ENCODE measurements at places on chromosomes 2 and 18.

- no peak for DNase-seq
These were observed 75.9 kb upstream of the CAB39 start for GRCh38 chr2:230636684-230637271.

DNA sequence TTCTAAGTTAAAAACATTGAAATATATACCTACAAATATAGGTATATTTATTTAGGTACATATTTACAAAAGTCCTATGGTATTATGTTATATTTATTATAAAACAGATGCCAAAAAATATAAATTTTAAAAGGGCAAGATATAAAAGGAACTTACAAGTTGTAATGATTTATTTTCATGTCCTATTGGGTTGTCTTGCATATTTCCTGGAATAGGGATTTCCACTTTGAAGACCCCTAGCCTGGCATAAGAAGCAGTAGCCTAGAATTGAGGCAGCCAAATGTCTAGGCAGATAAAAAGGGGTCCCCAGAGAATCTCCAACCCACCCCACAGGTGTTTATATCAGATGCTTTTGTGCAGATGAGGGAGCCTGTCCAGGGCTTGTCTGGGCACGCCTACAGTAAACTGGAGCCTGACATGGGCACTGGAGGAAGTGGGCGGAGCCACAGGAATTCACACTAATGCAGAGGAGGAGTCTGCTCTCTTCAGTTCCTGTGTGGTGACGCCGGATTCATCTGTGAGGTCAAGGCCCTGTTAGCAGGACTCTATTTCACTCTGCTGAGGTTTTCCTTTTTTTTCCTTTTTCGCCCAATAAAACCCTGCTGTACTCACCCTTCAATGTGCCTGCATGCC lies 1088.9 kb upstream of the PIK3C3 start:
- no peak for DNase-seq

DNA sequence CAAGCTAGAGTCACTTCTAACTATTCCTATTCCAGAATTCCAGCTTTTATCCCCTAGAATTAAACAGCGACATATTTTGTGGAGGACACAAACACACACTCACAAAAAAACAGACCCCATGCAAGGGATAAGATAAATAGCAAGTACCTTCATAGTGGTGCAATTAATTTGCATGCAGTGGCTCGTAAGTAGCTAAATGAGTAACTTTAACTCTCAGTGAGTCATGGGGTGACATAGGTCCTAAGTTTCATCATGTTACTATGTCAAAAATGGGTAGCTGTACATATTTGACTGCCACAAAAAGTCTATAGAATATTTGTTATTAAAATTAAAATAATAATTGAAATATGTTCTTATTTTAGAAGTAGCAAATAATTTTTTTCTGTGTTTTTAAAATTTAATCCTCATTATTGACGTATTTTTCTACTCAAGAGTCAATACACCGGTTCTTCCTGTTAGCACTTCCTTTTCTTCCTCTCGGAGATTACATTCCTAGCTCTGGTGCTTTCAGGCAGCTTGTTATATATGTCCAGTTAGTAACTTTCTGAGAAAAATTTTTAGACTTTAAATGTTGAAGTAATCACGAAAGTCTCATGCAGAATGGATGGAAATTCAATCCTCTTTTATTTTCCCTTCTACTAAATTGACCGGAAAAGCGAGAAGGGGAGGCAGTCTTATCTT lies 247.0 kb downstream of the KCNH7 start:
- DNase-seq, result no peak

DNA sequence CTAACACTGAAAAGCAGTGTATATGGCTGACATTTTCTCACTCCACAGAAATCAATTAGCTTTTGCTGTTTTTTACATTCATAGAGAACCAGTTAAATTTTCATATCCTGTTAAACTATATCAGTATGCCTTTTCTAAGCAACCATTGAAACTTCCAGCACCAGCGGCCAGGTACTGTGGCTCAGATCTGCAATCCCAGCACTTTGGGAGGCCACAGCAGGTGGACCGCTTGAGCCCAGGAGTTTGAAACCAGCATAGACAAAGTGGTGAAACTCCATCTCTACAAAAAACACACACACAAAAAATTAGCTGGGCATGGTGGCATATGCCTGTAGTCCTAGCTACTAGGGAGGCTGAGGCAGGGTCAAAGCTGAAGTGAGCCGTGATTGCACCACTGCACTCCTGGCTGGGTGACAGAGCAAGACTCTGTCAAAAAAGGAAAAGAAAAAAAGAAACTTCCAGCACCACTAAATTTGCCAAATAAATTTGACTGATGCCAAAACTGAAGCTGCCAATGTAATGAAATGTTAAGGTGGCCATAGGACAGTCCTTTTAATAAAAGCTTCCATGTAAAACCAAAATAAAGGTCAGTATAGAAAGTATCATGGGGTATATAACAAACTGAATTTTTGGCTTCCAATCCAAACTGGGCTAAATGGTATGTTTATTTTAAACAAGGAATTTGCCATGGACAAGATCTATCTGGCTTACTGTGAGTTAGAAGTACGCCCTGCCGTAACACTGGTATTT lies 3.5 kb downstream of the SFT2D3 start:
- no peak for DNase-seq

- DNase-seq, result no peak
These were observed 25.6 kb upstream of the WIPF1 start for GRCh38 chr2:174623106-174623637.

DNA sequence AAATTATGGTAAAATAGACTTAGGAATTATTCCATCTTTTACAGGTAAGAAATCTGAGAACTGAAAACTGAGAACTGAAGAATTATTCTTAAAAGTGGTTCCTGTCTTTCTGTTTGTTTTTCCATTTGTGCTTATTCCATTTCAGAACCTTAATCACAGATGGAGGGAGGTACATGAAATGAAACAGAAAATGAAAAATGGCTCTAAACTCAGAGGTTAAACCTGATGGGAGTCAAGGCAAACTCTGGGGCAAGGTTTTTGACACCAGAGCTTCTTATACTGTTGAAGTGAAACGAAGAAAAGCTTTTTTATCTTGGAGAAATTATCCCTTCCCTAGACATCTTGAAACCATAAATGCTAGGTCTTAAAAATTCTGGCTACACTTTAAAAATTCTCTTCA lies 182.1 kb downstream of the ZNF804A start:
- no peak for DNase-seq

DNA sequence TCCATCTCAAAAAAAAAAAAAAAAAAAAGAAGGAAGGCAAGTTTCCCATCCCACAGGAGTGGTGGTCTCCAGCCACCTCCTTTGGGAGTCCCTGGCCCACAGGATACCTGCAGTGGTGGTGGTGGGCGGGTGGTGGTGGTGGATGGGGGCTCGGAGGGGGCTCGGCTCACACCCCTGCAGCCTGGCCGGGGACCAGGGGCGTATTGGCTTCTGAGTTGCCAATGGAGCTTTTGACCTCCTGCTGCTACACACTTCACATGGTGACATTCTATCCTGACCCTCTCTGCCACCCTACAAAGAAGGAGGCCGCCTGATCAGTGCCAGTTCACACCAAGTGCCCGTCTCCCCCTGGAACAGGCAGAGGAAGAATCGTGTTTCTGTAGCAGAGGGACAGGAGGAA lies 119.6 kb downstream of the NFATC1 start:
- DNase-seq, result no peak

DNA sequence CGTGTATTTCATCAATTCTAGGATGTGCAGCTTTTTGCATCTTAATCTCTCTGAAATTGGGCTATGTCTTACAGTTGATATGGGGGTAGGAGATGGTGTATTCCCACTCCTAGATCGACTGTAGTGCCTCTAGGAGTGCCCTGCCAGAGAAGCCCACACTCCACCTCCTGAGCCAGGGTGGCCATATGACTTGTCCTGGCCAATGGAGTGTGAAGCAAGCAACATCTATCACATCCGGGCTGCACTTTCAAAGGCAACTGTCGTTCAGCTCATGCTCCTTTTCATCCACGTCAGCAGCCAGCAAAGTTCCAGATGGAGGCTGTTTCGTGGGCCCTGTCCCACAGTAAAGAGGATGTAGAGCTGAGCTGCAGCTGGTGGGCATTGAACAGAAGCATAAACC lies 149.4 kb upstream of the SLC1A4 start:
- DNase-seq, result no peak

- no peak for DNase-seq
These were observed 101.5 kb upstream of the NEDD4L start for GRCh38 chr18:57942493-57942892.

GRCh38 chr2:74739733-74740241 lies 85.7 kb downstream of the SEMA4F start:
- no peak for DNase-seq

GRCh38 chr2:196420143-196420542 lies 219.4 kb upstream of the CCDC150 start:
- DNase-seq, result no peak

DNA sequence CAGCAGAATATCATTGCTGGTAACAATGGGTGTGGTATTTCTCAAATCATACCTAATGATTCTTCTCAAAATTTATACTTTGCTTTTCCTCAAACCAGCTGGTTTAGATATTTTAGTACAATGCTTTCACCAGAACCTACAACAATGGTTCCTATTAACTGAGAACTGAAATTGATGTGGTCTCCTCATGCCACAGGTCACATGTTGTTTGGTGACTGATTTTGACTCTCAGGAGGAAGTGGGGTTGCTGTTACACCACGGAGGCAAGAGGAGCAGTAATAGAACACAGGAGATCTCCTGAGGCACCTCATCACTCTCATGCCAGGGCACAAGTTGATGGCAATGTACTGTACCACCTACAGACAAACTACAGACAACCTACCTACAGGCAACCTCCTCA lies 3.0 kb upstream of the CEP68 start:
- no peak for DNase-seq
